Activated CD8-positive, alpha-beta memory T cell treated with anti-CD3 and anti-CD28 coated beads, Interleukin-2, amount 50 U/mL, for 4 hours (primary cell): ENCODE measurements at places on chromosomes 16 and 17.

- no peak for DNase-seq
Measured at GRCh38 chr16:84924331-84925091, 86.8 kb downstream of the ZDHHC7 start.

GRCh38 chr17:63376949-63377348 lies 69.2 kb downstream of the CYB561 start:
- no peak for DNase-seq

DNA sequence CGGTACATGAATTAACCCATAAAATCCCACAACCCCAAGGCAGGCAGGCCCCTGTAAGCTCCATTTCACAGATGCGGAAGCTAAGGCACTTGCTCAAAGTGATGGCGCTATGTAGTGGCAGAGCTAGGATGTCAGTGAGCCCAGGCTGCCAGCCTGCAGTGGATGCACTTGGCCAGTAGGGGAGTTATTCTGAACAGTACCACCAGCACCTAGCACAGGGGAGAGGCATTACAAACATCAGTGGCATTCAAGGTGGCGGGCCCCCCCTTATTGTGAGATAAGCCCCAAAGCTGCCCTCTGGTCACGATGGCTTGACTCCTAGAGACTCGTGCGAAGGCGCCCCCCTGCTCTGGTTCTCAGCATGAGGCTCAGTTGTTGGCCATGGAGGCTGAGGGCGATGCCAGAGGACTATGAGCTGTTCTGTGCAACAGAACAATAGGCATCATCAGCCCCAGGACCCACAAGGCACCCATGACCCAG lies 33.8 kb downstream of the GTF3C1 start:
- peak; percentile 24 for DNase-seq

GRCh38 chr17:44001461-44001920 lies 2.9 kb upstream of the NAGS start:
- DNase-seq, result no peak

DNA sequence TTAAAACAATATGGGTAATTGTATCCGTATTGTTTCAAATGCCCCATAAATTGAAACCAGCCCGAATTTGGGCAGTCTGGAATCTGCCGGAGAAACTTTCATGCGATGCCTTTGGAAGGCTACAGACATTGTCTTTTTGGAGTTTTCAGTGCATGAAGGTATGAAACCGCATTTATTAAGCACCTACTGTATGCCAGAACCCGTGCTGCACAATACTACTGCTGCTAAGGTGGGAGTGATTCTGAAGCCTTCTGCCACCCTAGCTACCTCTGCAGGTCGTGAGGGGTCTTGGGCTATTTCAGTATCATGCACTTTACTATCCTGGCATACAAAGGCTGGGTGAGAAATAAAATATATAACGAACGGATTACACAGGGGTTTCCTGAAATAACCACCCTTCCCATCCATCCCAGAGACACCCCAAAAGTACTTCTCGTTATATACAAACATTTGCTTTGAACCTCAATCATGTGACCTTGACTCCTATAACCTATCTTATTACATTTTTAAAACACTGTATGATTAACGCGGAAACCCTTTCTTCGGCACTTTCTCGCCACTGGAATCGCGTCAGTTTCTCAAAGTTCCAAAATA lies 1.0 kb upstream of the MSI2 start:
- DNase-seq, result no peak

DNA sequence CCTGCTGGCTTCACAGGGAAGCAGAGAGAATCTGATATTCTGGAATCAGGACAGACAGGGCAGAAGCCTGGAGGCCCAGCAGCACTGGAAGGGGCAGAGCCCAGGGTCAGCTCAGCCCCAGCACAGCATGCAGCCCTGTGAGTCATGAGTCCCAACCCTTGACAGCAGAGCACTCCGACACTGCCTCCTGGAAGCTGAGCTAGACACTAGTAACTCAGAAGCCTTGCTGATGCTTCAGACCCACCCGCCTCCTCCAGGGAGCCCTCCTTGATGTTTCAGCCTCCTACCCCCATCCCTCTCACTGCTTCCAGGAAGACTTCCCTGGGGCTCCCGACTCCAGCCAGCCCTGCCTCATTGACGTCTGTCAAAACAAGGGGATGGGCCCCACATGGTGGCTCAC lies 6.9 kb downstream of the CAMKK1 start:
- DNase-seq, result no peak

DNA sequence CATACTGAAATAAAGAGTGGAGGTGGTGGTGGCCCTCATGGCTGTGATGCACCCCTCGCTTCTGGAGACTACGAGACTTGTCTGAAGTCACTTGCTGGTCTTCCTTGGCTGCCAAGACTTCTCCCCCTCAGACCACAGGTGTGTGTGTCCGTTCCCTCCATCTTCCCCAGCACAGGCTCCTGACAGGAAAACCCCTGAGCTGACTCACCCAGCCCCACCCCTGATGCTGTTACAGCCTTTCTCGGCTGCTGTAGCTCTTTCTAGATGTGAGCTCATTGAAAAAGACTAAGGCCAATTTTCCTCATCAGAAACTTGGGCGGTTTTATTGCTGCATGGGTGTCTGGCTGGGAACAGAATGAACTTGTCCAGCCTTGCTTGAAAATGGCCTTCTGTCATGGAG lies 296.9 kb downstream of the TMEM114 start:
- no peak for DNase-seq

DNA sequence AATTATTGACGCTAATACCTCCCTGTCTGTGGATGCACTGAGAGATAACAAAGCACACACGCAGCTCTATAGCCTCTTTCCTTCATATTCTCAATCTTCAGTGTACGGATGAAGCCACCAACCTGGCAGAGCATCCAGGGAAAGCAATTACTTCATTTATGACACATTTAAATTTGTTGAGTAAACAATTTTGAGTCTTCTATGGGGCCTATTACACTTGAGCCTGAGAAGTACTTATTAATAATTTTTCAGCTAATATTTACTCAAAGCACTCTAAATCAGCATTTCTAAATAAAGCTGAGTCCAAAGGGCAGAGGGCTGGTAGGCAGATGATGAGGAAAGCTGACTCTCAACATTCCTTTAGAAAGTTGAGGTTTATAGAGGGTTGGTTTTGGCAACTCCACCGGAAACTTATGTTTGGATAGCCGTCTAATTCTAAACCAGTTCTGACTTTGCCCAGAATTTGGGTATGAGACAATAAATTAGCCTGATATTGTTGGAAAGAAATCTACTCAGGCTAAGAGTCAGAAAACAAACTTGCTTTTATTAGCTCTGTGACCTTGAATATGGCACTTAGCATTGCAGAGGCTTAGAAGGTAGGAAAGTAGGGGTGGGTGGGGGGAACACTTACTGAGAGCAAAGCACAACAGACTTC lies 643.5 kb downstream of the CDH11 start:
- DNase-seq, result no peak

- peak; percentile 49 for DNase-seq
Measured at GRCh38 chr17:48307814-48308411, 122.1 kb downstream of the SKAP1 start.

DNA sequence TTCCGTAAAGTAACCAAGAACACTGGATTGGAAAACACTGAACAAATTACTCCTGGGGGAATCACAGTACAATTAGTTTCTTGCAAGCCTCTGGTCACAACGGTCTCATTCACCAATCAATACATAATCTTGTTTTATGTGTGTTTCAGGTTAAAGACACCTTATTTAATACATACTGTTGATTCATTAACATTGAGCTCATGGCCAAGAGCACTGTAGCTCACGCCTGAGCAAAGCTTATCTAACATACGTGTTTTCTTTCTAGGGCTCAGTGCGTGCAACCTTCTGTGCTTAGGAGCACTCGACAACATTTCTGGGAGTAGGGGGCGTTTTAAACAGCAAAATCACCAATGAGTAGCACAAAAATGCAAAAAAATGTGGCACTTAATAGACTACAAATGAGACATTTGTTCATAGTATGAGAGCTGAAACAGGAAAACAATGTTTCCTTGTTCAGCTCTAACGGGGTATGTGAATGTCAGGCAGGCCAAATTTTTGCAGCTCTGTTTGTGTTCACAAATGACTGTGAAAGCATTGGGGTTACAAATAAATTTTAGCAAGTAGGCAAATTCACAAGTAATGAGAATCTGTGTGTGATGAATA lies 206.2 kb downstream of the CNTNAP4 start:
- DNase-seq, result no peak

DNA sequence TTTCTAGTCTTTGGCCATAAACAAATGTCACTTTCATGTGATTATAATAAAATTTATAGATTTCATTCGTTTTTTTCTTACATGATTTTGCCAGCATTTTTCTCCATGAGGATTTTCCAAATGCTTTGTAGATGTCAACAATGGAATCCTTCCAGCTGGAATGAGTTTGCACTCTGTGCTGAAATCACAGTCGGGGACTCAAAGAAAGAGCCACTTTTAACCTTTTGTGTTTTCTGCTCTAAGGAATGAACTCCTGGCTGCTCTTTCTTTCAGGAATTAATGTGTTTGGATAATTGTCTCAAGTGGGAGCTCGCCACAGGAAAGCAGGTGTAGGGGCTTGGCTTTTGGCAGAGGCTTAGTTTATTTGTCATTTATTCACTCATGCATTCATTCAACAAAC lies 372.3 kb upstream of the SALL1 start:
- no peak for DNase-seq

GRCh38 chr16:50816901-50817555 lies 75.1 kb downstream of the CYLD start:
- DNase-seq, result no peak

DNA sequence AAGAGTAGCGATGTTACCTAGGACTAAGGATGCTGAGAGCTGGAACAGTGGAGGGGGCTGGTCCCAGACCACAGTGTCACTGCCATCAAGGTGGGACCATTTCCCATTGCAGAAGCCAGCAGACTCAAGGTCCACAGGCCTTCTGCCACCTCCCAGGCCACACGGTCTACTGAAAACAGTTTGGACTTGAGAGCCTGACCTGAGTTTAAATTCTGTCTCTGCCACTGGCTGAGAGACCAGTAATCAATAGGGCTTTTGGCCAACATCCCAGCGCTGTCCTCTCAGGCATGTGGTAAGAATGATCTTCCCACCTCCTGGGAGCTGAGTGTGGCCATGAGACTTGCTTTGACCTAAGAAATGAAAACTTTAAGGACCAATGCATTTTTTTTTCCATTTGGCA lies 331.4 kb upstream of the CDH5 start:
- no peak for DNase-seq

- peak; percentile 58 for DNase-seq
Measured at GRCh38 chr16:4675864-4676786, 17.2 kb upstream of the NUDT16L1 start.

GRCh38 chr17:53894591-53894990 lies 71.9 kb downstream of the KIF2B start:
- no peak for DNase-seq

DNA sequence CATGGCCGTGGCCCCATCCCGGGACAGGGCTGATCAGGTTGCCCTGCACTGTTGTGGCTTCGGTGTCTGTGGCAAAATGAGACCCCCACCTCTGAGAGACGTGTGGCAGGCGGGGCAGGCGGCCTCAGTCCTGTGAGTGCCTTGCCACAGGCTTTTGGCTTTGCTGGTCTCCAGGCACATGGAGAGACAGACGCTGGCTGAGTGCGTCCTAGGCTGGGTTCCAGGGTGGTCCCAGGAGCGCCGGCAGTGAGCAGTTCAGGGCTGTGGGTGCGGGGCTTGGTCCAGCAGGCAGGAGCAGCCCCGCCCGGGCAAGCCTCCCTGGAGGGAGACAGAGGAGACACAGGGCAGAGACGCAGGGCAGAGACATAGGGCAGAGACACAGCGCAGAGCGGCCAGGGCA lies 29.2 kb downstream of the SOX8 start:
- DNase-seq, result no peak

DNA sequence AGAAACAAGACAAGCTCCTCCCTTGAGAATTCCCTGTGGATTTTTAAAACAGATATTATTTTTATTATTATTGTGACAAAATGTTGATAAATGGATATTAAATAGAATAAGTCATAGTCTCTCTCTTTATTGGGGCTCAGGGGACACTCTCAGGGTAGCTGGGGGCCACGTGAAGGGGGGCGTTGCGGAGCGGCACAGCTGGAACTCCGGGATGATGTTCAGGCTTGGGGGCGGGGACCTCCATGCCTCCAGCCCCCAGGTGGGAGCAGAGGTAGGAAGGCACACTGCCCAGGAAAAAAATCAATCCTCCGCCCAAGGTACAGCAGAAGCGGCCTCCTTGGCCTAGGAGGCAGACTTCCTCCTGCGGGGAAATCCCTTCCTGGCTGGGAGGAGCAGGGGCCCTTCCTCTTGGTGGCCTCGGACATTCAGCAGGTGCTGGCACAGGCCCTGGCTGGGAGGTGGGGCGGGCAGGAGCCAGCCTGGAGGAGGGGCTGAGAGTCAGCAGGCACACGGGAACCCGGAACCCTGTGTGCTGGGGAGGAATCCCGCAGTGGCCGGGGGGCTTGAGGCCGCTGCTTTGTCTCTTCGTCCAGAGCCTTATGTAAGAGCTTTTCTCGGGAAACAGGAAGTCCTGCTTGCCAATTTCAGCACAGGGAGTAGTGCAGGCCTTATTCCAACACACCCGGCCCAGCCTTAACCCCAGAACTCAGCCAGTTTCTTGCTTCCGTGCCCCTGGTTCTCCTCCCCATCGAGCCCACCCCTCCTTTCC lies 591 bp upstream of the TNFSF13 start:
- DNase-seq, result no peak

DNA sequence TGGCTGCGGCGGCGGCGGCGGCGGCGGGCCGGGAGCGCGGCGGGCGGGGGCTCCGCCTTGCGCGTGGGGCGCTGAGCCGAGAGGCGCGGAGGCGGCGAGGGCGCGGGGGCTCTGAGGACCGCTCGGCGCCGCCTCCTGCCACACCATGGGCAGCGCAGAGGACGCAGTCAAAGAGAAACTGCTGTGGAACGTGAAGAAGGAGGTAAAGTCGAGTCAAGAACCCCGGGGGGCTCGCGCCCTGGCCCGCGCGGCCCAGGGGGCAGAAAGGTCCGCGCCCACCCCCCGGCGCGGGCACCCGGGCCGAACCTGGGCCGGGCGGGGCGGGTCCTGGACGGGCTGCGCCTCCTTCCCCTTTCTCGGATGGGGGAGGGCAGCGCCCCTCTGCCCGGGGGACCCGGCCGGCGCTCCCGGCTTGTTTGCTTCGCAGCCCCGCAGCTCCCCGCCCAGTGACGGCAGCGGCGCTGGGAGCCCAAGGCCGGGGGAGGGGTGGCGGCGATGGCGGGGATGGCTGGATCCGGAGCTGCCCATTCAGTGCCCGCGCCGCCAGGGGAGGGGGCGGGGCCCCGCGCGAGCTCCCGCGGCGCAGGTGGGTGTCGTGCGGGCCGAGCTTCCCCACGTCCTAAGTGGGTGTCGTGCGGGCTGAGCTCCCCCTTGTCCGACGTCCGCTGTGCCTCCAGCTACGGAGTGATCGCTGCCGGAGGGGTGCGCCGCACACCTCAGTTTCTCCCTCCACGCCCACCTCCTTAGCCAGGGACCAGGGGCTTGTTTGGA lies 428 bp downstream of the SGSM2 start:
- peak; percentile 52 for DNase-seq

GRCh38 chr16:89292443-89293078 lies 75.1 kb downstream of the ZNF778 start:
- DNase-seq, result no peak

GRCh38 chr16:85947230-85948137 lies 48.5 kb downstream of the IRF8 start:
- DNase-seq, result peak; percentile 49

- DNase-seq, result no peak
Measured at GRCh38 chr17:49456183-49456965, 38.7 kb upstream of the NGFR start.

GRCh38 chr17:64256913-64257807 lies 5.9 kb downstream of the TEX2 start:
- no peak for DNase-seq

- no peak for DNase-seq
Measured at GRCh38 chr16:88526008-88526905, 43.9 kb upstream of the ZC3H18 start.

- DNase-seq, result no peak
Measured at GRCh38 chr17:74904687-74905409, 11.4 kb upstream of the FADS6 start.

GRCh38 chr17:17179371-17179827 lies 26.7 kb downstream of the PLD6 start:
- DNase-seq, result no peak
